ENCODE measurements at places on chromosomes 1 and 21.
A peak's percentile ranks its signal among the peaks of the same experiment; 100 is the strongest.

DNA sequence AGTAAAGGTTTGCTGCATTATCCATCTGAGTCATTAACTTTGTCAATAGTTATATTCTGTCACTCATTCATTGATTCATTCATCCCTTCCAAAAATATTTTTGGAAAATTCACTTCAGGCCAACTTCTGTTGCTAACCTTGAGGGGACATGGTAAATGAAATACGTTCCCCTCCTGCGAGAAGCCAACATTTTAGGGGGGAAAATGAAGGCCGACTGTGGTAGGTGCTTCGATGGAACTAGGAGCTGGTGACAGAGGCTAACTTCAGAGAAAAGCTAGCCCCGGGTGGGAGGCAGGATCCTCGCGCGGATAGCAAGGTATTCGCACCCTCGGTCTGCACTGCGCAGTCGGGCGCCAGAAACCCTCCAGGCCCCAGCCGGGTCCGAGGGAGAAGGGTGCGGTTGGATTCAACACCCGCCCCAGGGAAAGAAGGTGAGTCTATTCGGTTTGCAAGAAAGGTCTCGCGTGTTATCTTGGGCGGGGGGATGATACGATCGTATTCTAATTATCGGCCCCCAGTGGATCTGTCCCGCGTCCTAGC is 646 bp upstream of the RRP15 start:
- DNase-seq: no peak

GRCh38 chr1:145720878-145721671 is 1.8 kb downstream of the CD160 start:
- peak; percentile 57 for DNase-seq

DNA sequence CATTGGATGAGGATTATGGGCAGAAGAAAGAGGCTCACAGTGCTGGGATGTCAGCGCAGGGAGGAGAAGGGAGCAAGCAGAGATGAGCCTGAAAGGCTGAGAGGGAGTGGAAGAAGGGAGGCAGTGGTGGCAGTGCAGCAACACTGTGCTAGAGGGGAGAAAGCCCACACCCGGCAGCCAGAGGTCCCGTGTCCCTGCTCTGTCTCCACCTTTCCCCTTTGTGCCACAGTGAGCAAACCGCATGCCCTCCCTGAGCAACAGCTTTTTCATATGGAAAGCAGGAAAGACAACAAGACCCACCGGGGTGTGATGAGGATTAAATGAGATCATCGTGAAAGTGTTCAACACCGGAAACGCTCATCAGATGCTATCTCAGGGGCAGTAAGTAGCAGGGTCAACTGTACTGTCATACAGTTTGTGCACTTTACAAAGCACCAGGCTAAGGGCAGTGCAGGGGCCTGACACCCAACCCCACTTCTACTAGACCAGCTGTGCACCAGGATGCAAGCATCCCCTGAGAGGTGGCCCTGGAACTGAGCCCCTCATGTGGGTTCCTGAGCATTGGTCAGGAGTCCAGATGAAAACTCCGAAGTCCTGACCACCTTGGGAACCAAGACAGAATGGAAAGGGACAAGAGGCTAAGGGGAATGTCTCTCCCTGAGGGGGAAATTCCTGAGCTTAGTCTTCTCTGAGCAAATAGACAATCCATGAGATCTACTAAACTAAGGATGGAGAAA is 9.1 kb downstream of the NHLH1 start:
- no peak for DNase-seq

- DNase-seq: no peak
These were observed 42.9 kb downstream of the EXTL2 start for GRCh38 chr1:100851726-100852125.

DNA sequence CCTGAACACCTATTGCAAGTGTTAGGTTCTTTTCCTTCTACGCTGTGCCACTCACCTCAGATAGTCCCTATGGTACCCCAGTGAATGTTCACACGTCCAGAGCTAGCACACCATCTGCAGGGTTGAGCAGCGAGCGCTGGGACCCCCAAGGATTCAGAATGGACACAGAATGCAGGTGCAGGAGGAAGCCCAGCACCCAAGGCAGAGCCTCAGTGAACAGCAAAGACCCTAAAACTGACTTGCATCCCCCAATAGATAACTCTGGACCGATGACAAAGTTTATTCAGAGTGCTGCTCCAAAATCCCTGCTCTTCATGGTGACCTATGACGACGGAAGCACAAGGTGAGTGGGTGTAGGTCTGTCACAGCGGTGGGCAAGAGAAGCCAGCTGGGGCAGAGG is 15.1 kb upstream of the MX2 start:
- DNase-seq: no peak

GRCh38 chr1:70327306-70328076 is 27.0 kb downstream of the ANKRD13C start:
- no peak for DNase-seq

Measured in activated CD4-positive, alpha-beta T cell treated with anti-CD3 and anti-CD28 coated beads for 24 hours (primary cell).